PC-3 (cell line): ENCODE measurements at places on chromosomes 13 and 19.
A peak's percentile ranks its signal among the peaks of the same experiment; 100 is the strongest.

GRCh38 chr19:55305491-55305890 lies 19.6 kb downstream of the TMEM150B start:
- peak; percentile 56 for DNase-seq

DNA sequence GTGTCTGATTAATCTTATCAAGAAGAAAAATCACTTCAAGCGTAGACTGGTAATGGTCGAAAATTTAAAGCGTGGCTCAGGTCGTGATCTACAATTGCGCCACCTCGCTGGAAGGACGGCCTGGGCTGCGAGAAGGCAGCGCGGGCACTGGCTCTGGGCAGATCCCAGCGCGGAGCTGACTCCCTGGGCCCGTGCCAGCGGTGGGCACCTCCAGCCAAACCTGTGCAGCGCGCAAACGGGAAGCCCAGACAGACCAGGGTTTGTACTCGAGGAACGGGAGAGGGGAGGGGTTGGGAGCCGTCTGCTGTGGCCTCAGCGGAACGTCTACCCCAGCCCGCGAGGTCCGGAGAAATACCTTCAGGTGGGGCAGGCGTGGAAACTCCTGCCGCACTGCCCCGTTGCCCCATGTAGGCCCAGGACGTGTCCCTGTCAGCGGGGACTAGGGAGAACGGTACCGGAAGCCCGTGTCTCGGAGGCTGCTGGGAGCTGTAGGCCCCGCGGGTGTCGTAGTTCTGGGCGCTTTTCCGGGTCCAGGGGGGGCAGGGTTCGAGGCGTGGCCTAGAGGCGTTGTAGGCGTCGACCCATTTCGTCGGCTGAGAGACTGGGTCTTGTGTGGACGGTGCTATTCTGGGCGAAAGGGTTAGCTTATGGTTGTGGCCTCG lies 21.1 kb downstream of the ZNF274 start:
- no peak for DNase-seq

DNA sequence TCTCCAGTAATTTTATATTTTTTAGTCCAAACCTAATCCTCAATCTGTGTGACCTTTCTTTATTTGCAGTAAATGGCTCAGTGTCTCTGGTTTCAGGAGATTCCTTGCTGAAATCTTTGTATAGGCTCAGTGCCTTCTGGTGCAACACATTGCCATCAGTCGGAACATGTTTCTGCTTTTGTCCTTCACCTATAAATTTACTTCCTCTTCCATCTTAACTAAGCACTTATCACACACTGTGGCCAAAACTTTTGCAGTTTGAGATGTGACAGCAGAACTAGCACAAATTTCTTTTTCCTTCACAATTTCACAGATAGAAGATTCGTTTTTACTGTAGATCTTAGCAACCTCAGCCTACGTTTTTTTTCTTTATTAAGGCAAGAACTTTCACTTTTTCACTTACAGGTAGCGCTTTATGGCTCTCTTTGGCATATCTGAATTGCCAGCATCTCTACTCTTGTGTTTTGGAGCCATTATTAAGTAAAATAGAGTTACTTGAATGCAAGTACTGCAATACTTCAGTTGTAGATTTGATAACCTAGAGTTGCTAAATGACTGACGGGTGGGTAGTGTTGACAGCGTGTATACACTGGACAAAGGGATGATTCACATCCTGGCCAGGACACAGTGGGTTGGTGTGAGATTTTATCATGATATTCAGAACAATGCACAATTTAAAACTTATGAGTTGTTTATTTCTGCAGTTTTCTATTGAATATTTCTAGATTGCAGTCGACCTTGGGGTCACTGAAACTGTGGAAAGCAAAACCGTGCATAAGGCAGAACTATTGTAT lies 44.3 kb downstream of the NDFIP2 start:
- DNase-seq, result peak; percentile 69

- no peak for DNase-seq
Measured at GRCh38 chr19:10514211-10515145, 2.8 kb downstream of the S1PR5 start.

DNA sequence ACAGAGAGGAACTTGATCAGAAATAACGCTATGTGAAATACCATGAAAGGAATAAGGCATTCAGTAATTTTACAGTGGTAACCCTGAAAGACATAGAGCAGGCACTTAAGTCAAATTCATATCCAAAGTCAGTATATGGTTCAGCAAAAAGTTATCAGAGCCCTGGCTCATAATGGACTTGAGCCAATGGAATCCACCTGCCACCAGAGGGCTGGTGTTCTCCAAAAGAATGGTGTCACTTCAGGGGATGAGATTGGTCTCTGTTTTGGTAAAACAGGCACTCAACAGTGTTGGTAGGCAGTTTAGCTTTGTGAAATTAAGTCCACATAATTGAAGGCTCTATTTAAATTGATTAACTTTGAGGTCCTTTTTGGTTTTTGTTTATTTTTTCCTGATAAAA lies 93.9 kb downstream of the LIG4 start:
- no peak for DNase-seq

DNA sequence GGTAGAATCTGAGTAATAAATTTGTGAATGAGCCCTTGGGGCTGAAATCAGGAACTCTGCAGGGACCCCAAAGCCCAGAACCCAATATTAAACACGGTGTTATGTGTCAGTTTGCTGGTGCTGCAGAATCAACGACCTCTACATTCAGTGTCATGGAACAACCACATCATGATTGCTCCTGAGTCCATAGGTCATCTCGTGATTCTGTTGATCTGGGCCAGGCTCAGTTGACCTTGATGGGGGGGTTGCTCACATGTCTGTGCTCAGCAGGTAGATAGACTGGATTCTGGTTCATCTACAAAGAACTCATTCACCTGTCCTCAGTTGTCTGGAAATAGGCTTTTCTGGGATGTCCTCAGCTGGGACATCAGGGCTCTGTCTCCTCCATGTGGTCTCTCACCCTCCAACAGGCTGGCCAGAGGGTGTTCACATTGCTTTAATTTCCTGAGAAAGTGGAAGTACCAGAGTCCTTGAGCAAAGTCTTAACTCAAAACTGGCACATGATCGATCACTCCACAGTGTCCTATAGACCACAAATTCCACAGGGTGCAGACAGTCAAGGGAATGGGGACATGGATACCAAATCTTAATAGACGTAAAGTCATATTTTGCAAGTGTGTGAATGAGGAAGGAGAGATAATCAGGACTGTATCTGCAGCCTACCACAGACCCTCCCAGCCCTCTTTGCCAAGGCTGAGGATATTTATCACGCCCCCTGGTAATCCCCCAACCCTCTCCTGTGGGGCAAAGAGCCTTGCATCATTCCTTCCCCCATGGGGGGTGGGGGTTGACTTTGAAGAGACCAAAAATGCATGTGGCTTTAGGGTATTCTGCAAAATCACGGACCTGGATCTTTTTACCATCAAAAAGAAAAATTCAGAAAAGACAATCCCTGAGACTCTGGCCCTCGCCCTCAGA lies 39.3 kb upstream of the IGFL1 start:
- no peak for DNase-seq

GRCh38 chr19:48740164-48740972 lies at the start of gene RASIP1:
TSS of gene RASIP1 (minus strand) at chr19:48740610. CDS start at chr19:48740282, 328 bp downstream.
- no peak for DNase-seq
